ENCODE measurements at places on chromosomes 2 and 18.

GRCh38 chr18:8507915-8508705 lies 101.1 kb upstream of the RAB12 start:
- DNase-seq: no peak

DNA sequence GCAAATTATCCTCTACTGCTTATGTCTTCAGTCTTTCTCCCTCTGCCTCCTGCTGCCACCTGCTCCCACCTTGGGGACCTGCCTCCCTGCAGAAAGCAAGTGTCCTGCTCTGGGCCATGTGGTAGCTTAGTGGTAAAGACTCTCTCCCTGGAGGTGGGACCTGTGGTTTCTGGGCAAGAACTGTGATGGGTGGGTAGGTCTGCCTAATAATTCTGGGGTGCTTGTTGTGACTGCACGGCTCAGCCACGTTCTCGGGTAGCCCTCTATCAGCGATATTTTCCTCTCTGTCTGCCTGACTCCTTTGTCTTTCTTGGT lies 16.4 kb upstream of the CD28 start:
- DNase-seq: no peak

- no peak for DNase-seq
These were observed 3.7 kb downstream of the PRELID3A start for GRCh38 chr18:12411456-12411855.

GRCh38 chr2:36068086-36068485 lies 287.5 kb upstream of the CRIM1 start:
- DNase-seq: no peak

GRCh38 chr2:6231166-6231565 lies 539.0 kb downstream of the SOX11 start:
- no peak for DNase-seq

DNA sequence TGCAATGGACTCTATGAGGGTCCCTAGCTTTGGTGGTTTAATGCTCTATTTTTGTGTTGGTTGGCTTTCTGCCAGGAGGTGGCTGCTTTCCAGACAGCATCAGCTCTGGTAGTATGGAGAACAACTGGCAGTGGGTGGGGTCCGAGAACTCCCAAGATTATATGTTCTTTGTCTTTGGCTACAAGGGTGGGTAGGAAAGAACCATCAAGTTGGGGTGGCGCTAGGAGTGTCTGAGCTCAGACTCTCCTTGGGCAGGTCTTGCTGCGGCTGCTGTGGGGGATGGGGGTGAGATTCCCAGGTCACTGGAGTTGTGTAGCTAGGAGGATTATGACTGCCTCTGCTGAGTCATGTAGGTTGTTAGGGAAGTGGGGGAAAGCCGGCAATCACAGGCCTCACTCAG lies 976.1 kb upstream of the GYPC start:
- no peak for DNase-seq

DNA sequence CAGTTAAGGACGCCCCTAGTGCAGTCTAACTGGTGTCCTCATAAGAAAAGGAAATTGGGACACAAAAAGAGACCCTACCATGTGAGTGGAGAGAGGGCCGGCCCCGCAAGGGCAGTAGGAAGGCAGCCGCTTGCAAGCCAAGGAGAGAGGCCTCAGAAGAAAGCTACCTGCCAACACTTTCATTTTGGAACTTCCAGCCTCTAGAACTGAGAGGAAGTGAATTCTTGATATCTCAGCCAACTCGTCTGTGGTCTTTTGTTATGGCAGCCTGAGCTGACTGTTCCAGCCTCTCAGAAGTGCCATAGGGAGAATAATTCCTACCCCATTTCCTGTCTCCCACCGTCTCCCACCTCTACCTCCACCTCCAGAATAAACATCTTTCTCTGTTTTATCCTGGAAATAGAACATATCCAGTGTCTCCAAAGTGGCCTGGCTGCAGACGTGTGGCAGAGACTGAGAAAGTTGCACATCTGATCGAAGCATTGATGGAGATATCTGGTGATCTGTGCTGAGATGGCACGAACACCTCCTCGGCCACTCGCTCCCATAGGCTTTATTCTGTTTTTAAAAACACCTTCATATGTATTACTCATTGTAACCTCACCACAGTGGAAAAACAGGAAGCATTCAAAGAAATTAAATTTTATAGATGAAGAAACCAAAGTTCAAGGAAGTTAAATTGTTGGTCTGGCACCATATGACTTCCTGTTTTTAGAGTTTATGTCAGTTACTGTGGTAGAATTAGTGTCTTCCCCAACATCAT lies 39.5 kb upstream of the MARCO start:
- no peak for DNase-seq

DNA sequence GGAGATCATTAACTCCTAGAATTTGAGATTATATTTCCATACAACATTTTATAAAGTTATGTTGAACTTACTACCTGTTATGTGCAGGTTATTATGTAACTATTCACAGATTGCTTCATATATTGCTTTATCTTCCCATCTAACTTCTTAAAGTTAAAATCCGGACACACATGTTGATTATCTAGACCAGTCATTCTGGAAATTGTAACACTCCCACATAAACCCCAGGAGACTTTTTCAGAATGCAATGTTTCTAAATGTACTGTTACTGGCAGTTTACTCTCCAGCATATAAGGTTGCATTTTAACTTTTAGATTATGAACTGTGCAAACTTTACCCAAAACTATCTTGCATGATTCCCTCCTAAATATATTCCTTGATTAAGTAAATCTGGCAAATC lies 70.5 kb upstream of the FAM117B start:
- DNase-seq: no peak

GRCh38 chr2:199258291-199258690 lies 199.4 kb downstream of the SATB2 start:
- no peak for DNase-seq

DNA sequence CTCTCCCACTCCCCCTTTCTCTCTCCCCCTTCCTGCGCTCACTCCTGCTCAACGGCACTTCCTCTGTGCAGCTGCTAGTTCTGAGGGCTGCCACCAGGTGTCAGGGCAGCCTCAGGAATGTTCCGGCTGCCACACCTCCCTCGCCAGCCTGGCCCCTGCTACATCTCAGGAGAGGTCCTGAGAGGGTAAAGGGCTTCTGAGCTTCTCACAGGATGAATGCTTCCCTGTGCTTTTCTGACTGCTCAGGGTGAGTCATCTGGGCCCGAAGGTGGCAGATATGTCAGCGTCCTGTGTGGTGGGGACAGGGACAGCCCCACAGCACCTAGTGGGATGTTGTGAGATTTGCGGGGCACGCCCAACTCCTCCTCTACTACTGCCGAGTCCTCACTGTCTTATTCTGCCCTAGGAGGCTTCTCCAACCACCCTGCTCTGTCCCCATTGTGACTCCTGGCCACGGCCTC lies 49.0 kb downstream of the PLEKHB2 start:
- no peak for DNase-seq

DNA sequence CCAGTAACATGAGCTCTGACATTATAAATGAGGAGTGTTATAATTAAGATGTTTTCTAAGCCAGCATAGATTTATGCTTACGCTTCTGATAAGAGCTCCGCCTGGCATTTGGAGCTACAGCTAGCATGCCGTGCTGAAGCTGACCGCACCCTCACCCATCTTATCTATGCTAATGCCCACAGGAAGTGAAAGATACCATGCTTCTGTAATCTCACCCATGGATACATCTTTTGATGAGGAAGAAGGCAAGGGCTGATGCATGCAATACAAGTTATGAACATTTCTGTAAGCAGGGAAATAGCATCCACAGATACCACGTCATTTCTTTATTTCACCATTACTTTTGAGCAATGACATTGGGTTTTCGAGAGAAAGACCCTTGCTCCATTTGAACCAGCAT lies 82.3 kb downstream of the ARL4C start:
- no peak for DNase-seq

Measured in smooth muscle cell of the brain vasculature (primary cell).